Skeletal muscle cell (primary cell): ENCODE measurements at places on chromosomes 5 and 9.

- DNase-seq = no peak
Observed at GRCh38 chr5:65986796-65987195, 60.4 kb downstream of the ERBIN start.

- no peak for DNase-seq
Observed at GRCh38 chr5:24773261-24773660, 128.5 kb upstream of the CDH10 start.

- DNase-seq = no peak
Observed at GRCh38 chr5:150627731-150628545, 12.5 kb upstream of the SYNPO start.

DNA sequence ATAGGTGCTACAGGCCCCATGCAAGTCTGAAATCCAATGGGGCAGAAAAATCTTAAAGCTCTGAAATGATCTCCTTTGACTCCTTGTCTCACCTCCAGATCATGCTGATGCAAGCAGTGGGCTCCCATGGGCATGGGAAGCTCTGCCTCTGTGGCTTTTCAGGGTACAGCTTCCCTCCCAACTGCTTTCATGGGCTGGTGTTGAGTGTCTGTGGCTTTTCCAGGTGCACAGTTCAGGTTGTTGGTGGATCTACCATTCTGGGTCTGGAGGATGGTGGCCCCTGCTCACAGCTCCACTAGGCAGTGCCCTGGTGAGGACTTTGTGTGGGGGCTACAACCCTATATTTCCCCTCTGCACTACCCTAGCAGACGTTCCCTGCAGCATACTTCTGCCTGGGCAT, 103.5 kb downstream of the STARD4 start:
- no peak for DNase-seq

DNA sequence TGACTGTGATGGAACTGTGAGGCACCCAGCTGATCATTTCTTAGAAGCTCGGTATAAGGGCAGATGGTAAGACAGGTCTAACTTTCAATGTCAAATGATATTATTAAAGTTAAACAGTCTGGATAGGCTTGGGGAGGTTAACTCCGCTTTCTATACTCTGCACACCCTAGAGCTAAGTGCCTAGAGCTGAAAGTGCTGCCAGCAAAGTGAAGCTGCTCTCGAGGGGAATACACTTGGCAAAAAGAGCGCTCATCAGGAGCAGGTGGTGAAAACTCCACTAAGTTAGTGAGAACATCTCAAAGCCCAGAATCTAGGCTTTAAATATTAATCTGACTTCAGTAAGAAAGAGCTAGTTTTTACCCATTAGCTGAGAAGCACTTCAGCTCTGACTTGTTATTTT, 349.6 kb upstream of the SLC30A5 start:
- DNase-seq = no peak

DNA sequence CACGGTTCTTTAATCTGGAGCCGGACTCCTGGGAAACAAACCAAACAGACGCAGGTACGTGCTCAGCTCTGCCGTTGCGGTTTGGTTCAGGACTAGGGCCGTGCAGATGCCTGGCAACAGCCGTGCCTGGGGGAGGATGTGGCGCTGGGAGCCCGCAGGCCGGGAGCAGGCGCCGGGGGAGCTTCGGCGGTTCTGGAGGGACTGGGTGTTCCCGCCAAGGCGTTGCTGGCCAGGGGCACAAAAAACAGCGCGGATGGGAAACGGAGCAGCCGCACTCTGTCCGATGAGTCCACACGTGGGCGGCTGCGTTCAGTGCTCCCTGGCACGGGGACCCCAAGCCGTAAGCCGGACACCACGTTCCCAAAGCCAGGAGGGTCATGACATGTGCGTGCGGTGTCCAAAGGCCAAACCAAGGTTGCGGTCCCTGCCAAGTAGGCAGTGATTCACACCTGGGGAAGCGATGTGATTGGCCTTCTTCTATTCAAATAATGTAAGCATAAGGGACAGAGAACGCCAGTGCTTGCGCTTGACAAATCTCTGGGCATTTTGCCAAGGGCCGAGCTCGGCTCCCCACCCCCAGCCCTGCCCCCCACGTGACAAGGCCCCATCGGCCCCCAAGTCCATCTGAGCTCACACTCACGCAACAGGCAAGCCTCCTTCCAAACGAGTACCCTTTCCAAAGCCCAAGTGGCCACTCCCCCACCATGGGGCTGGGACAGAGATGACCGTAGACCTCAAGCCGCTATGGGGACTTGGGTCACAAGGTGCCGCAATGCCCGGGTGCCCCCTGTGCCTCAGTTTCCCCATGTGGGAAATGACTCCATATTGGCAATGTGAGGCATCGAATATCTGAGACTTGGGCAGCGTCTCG, 49.7 kb upstream of the NKD2 start:
- DNase-seq = no peak

DNA sequence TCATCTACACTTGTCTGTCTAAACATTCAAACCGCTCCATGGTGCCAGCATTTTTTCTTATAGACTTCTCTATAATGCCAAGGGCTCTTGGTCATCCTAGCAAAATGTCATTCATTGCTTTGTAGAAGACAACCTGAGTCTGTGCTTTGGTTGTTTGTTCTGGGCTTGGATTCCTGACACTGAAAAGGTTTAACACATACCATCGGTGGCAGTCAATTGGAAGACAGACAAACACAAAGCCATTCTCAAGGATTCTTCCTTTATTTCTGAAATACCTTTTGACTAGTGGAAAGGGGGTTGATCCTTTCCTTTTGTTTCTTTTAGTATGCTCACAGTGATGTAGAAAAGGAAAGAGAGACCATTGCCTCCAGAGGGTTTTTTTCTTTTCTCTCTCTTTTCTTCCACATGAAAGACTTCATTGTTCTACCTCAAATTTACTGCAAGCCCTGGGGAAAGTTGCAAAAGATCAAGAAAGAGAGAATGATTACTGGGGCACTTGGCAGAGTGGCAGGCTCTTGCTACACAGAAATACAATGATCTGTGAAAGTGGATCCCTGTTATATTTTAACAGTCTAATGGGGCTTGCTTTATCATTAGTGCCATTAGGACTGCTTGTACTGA, 66.4 kb upstream of the TMC1 start:
- no peak for DNase-seq

DNA sequence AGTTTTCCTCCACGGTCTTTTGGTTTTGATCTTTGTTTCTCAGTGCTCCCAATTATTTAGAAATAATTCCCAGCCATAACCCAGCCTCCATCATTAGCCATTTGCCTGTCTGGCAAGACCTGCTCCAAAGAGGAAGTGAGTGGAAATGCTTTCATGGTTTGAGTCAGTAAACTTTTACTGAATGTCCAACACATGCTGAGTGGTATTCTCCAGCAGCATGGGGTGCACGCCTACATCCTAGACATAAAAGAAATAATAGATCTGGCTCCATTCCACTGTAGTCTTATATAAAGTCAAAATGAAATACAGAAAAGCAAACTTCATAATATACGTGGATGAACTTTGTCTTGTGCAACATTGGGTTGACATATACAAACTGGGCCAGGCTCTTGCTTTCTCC, 757.2 kb downstream of the TLE1 start:
- DNase-seq = no peak

- DNase-seq = no peak
Observed at GRCh38 chr9:84402517-84402916, 62.0 kb upstream of the SLC28A3 start.

DNA sequence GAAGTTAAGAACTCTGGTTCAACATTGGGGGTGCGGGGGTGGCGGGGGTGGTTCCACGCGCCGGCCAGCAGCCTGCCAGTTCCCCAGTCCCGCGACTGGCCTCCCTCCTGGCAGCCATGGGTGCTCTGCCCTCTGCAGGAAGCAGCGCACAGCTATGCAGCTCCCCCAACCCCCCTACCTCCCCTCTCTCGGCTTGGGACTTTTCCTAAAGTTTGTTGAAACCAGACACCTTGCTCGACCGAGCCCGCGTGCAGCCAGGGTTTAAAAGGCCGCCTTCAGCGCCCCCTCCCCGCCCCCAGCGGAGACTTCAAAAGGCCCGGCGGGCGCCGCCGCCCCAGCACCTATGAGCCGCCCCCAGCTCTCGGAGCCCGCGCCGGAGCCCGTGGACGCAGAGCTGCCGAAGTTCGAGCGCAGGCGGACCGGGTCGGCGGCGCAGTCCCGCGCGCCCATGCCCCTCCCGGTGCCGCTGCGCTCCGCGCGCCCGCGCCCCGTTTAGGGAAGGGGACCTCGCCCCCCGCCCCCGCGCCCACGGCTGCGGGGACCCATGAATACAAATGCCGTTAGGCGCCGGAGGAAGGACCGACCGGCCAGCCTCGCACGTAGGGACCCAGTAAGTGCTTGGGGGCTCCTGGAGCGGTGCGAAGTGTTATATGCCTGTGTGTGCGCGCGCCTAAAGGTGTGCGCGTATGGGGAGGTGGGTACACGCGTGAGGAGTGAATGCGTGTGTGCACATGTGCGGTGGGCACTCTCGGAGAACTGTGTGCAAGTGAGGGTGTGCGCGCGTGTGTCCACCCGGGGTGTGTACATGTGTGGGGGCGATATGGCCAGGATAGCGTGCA, 1.4 kb upstream of the COL27A1 start:
- no peak for DNase-seq

DNA sequence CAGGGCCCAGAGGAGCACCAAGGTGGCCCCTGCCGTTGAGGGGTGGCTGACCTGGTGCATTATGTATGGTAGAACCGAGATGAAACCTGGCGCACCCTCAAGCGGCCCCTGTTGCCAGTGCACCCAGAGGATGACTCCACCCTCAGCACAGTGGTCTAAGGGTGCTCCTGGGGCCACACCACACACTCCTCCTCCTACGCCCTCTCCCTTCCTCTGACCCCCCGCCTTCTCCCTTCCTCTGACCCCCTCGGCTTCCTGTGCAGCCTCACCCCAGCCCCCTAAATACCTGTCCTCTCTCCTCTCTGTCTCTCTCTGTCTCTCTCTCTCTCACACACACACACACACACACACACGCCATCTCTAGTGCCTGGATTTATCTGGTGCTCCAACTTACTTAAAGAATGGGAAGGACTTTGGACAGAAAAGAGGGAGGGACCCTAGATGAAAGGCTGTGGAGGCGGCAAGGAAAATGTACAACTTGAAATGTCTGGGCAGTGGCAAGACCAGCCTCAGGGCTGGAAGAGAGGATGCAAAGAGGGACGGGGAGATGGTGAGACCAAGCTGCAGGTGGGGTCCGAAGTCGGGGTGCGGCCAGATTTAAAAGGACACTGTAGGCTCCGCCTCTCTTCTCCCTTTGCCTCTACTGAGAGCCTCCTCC, 18.2 kb upstream of the SLC30A5 start:
- DNase-seq = no peak

DNA sequence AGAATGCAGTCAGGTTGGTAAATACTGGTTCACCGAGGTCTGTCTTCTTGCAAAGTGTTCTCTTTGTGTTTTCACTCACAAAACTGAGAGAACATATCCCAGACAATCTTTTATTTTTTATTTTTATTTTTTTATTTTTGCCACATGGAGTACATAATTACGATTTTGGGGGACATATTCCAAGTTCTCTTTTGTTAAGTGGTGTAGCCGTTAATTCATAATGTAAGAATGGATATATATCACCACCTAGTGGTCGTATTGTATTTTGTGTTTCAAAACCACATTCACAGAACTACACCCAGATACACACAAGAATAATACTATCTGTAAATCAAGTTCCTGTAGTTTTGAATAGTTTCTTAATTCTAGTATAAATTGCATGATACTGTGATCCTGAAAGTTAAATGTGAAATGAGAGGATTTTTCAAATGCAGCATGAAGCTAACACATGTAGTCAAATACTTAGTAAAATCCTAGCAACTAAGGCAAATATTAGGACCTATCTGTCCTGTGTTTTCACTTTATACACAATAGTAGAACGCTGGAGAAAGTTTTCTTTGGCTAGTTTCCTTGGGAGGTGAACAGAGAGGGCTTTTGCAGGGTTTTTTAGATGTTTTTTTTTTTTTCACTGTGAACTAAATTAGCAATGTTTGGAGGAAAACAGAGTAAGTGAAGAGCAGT, 92.7 kb downstream of the VCAN start:
- no peak for DNase-seq

- no peak for DNase-seq
Observed at GRCh38 chr9:107744873-107745272, 255.3 kb upstream of the KLF4 start.

DNA sequence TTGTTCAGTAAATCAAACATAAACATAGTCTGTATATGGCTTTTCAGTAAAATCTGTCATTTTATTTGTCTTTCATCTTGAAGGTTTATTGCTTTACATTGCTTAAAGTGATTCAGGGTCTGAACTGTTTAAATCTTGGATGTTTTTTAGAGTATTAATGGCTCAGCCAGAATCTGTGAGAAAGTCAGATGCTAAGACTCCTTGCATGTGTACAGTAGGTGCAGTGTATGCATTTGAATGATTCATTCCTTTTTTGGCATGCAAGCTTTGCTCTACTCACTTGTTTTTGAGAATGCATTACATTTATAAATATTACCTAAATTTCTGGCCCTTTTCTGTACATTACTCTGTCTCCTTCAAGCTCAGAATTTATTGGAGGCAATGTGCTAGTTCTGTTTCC, 271.0 kb upstream of the RIOK2 start:
- no peak for DNase-seq

DNA sequence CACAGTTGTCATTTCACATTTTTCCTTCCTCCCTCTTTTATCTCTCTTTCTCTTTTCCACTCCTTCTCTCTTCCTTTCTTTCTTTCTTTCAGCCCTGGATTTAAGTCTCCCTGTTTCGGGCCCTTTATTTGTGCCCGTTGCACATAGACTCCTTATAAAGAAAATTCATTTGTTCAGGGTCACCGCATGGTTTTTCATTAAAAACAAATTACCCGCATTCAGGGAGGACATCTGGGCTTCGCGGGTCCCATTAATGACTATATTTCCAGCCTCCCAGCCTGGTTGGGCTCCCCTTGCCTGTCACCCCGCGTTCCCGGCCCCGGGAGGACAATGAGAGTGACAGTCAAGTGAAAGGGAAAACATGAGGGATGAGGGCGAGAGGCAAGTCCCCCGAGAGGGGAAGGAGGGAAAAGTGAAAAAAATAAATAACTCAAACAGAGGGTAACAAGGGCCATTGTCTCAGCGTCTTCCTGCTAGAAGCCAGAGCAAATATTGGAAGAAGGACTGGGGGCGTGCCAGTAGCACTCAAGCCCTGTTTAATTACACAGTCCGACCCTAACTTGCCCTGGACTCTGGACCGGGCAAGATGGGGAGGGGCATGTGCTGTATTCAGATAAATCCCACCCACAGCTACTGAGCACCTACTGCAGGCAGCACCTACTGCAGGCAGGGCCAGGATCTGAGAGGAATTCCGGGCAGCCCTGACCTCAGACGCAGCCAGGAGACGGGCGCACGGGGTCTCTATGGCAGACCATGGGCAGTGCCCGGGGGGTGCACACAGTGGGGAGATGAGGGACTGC, 166.2 kb downstream of the PAX5 start:
- no peak for DNase-seq

DNA sequence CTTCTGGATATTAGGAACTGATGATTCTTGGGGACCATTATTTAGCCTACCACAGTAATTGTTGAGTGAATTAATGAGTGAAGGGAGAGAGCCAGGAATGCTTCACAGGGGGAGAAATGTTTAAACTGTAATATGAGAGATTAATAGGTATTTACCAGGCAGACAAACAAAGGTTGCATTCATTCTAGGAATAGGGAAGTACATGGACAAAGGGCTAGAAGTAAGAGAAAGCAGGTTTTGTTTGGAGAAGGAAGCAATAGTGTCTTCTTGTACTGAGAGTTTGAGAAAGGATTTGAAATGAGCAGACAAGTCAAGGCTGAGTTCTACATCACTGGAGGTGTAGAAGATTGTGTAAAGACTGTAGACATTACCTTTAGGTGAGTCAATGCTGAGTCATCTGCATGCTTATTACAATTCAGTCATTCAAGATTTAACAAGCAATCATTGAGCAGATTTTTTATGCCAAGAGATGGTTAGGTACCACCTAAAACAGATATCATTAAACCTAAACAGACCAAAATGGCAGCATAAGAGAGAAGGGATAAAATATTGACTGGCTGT, 8.0 kb downstream of the TAF1L start:
- no peak for DNase-seq
